ENCODE measurements at places on chromosomes 12 and 14.

DNA sequence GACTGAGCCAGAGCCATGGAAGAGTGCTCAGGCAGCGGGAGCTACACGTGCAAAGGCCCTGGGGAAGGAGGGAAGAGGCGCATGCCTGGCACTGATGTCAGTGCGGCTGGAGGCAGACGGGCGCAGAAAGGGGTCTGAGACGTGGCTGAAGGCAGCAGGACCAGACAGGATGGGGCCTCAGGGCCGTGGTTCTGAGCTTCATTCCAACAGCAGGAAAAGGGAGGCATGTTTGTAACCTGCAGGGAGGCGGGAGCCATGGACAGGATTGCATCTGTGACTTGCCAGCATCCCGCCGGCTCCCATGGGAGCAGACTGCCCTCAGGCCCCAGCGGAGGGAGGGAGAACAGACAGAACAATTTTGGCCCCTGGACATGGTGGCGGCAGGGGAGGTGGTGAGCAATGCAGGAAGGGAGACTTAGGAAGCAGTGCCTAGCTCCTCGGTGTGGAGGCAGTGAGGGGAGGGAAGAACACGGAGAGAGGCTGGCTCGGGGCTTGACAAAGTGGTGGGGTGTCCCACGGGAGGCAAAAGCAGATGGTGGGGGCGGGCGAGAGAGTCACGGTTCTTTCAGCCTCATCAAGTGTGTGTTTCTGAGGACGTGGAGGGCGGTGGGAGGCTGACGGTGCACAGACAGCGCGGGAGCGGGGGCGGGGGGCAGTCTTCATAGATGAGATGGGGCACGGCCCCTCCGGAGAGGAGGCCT is 33.3 kb upstream of the INF2 start:
- DNase-seq, result no peak

GRCh38 chr12:77239617-77240016 is 174.2 kb upstream of the E2F7 start:
- no peak for DNase-seq

- DNase-seq, result no peak
Observed at GRCh38 chr12:20097626-20098025, 270.7 kb upstream of the PDE3A start.

DNA sequence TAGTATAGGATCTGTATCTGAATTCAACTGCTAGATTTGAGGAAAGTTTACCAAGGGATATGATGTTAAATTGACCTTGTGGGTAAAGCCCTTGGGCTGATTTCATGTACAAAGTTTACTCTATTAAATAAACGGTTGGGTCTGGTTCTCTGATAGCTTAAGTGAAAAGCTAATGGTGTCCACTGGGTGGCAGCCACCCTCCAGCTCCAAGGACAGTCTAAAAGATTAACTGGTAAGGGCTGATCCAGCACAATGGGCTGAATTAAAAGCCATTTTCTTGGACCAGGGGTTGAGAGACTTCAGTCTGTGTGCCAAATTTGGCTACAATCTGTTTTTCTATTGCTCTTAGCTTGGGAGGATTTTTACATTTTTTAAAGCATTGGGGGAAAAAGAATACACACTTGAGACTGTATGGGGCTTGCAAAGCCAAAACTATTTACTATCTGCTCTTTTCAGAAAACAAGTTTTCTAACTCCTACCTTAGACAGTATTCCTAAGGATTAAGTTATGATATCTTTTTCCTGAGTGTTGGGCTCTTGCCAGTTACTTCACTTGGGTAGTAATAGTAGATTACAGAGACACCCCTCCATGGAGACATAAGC is 116.5 kb downstream of the GPHN start:
- DNase-seq, result peak; percentile 59

GRCh38 chr14:103518422-103519042 is 4.1 kb downstream of the CKB start:
- peak; percentile 42 for DNase-seq

DNA sequence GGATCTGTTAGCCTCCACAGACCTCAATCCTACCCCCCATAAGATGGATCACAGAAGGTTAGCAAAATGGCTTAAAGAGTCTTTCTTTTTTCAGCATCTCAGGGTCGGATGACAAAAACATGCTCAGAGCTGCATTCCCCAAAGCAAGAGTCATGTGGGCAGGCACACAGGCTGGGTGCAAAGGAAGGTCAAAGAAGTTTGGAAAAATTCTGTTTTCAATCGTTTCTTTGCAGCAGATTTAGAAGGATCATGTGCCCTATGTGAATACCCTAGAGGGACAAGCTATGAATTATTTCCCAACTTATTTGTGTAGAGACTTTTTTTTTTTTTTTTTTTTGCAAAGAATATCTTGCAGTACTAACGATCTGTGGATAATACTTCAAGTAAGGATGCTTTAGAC is 845.4 kb downstream of the VRK1 start:
- DNase-seq, result no peak

DNA sequence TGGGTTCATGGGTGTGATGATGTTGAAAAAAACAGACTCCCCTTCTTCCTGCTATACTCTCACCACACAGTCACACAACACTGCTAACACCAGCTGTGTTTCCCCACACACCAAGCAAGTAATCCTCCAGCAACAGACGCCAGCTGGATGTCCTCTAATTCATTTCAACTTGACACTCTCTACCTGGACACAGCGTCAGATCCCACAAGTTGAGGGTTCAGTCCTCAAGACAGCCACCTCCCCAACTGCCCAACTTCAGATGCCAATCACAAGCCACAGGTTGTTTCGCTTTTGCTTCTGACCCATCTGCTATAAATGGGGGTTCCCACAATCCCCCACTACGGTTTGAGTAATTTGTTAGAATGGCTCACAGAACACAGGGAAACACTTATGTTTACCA is 49.3 kb downstream of the TMEM30B start:
- no peak for DNase-seq
